Foreskin keratinocyte (primary cell): ENCODE measurements at places on chromosomes 7 and 10.
A peak's percentile ranks its signal among the peaks of the same experiment; 100 is the strongest.

DNA sequence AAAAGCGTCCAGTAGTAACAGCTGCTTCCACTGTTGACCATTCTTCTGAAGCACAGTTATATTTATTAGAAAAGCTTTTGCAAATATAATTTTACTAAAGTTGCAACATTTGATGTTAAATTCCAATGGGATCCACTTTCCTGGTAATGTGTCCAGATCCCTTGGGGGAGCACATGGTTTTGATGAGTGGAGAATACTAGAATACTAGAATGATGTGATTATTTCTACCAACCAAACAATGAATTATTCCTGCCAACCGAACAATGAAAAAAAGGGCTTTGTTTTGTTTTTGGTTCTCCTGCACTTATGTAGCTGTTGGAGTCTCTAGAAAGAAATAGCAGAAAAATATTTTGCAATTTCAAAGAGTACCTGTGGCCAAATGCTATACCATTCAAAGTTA lies 59.1 kb downstream of the BPGM start:
- no peak for DNase-seq

DNA sequence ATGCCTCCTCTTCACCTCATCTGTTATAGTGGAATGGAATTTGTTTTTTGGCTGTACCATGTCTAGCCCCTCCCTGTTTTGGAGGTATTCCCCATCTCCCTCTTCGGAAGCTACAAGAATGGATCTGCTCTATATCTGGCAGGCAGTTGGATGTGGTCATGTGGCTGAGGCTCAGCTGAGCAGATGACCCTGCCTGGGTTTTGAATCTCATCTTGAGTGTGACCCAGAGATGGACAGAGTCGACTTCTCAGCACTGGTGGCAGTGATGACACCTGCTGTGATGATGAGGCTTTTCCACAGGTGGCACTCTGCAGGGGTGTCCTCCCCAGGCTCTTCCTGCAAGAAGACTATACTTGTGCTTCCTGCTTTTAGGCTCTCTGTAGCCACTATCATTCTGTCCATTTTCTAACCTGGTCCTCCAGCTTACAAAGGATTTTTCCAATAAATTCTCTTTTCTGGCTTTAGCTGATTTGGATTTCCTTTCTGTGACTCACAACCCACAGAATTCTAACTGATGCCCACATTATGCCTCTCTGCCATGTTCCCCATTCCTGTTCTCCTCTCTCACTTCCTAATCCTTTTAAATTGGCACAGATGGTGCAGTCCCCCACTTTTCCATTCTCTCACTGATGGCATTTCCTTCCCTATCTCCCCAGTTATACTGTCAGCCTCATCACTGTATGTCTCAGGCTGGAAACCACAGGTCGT lies 7.5 kb upstream of the ARHGAP22 start:
- DNase-seq: no peak

DNA sequence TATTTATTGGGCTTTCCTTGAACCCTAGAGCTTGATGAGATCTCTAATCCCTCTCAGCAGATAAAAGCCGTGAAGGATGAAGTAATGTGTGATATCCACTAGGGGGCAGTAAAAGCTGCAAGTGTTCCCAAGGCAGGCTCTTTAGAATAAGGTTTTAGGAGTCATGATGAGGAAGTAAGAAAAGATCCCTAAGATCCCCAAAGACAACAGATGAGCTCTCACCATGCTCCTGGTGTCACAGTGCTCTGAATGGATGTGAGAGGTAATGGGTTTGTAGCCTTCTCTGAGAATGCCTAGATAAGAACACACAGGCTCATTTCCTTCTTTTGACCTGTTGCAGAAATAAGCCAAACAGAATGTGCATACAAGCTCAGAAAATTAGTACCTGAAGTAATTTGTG lies 70.4 kb upstream of the ITPRID1 start:
- DNase-seq: peak; percentile 52

- DNase-seq: no peak
These were observed 3.3 kb upstream of the UNCX start for GRCh38 chr7:1229202-1229947.

GRCh38 chr7:120272261-120272660 lies 714 bp upstream of the KCND2 start:
- DNase-seq: no peak

DNA sequence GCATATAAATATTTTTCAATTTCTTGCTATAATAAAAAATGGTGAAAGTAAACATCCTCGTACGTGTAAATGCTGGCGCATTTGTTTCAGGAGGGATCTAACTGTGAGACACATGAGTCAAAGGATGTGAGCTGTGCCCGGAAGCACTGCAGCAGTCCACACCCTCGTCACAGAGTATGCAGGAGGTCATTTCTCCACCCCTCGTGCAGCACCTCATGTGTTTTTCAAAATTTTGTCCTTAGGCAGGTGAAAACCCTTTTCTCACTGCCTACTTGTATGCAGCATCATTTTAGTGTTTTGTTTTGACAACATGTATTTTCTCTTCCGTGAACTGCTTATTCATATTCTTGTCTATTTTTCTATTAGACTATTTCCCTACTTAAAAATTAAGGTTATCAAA lies 162.7 kb downstream of the AVL9 start:
- DNase-seq: peak; percentile 59

DNA sequence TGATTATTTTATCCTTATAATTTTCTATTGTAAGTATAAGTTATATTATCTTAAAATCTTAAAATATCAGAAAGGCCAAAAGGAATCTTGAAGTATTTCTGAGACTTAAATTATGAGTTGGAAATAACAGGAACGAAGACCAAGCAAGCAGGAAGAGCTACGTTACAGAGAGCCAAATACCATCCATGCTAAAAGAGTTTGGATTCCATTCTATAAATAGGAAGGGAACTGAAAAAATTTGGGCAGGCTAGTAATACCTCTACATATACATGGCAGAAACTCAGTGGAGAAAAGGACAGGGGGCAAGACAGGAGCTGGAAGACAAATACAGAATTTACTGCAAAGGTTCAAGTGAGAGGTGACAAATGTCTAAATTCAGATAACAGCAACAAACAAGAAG lies 16.7 kb downstream of the ITGB1 start:
- no peak for DNase-seq

DNA sequence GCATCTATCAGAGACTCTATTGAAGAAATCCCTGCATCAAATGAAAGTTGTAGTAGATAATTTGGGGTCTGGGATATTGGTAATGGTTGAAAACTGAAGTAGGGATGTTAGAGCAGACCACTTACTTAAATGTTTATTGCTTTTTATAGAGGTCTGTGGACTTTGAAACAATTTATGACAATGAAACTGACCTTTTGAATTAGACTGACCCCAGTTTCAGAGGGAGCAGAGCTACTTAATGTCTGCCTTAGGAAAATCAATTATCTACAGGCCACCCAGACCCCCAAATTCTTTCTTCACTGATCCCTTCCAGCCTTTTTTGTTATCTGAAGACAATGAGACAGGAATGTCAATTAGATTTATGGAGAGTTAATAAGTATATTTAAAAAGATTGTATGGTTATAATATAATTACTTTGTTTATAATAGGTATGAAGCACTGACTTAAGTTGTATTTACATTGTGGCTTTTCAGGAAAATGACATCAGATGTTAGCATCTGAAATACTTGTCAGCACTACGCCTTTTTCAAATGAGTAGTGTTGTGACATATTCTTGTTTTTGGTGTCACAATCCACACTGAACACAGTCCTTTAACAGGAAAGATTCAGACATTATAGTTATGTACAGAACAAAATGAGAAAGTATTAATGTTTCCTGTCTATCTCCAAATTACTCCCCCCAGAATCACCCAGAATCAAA lies 13.9 kb downstream of the MGAM2 start:
- DNase-seq: no peak

GRCh38 chr7:123120286-123120685 lies 79.5 kb downstream of the SLC13A1 start:
- peak; percentile 6 for DNase-seq

DNA sequence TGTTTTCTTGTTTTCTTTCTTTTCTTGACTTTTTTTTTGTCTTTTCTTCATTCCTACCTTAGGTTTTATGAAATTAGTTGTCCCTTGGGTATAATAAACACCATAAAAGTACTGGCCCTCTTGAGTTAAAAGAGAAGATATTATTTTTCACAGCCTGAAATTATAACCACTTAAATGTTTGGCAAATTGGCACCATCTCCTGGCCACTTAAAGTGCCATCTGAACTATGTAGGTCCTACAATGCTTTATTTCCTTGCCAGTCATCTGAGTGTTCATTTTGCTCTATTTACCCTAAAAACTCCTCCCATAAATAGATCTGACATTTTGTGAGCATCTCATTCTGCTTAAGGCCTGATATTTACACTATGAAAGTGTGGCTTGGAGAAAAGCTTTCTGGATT lies 98.9 kb upstream of the PRKCQ start:
- no peak for DNase-seq

GRCh38 chr7:47792521-47793121 lies 155.6 kb downstream of the PKD1L1 start:
- DNase-seq: no peak

DNA sequence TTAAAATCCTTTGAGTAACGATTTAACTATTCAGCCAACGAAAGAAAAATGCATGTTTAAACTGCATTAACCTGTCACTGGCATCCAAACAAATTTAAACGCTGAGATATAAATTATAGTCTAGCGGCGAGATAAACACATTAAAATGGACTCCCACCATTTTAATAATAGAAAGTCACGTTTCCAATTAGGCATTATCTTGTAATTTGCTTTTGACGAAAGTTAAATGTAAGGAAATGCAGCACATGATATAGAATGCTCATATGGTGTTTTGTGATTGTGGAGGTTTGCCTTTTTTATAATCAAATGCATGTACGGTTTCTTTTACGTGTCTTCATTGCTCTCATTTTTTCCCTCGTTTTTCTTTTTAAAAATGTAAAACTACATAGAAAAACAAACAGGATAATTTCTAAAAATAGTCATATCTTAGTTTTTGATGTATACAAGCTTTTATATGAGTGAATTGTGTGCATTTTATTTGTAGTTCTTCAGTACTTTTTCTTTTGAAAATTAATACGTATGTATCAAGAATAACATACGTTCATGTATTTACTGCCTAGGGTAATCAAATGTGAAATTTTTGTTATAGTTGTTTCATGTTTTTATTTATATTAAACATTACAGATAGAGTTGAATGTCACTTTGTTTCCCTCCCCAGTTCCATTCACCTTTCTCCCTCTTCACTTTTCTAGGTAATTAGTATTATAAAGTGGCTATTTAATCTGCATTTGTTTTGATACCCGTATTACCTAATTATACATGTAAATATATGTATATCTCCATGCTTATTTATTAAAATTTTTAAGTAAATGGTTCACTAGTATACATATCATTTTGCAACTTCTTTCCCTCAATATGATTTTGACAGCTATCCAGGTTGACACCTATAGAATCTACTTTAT lies 1.1 kb upstream of the KLF14 start:
- DNase-seq: no peak

DNA sequence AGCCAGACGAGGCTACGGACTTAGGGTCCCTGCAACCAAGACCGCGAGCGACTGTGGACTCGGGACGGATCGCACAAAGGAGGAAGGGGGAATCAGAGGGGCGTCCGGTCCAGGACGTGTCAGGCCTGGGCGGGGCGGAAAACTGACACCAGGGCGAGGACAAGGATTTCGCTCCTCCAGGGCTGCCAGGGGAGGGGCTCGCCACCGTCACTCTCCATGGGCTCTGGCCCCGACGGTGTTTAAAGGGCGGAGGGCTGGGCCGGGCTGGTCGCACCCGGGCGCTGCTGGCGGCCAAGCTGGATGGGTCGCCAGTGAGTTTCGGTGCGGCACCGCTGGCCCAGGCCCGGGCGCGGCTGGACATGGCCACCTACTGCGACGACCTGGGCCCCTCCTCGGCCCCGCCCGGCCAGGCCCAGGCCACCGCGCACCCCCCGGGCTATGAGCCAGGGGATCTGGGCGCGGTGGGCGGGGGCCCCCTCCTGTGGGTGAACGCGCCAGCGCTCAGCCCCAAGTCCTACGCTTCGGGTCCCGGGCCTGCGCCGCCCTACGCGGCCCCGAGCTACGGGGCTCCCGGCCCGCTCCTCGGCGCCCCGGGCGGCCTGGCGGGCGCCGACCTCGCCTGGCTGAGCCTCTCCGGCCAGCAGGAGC lies at the start of gene FOXI2:
TSS of gene FOXI2 (plus strand) at position 271 of the 648 bp plus-strand sequence. CDS start at position 360, 89 bp downstream.
- no peak for DNase-seq

DNA sequence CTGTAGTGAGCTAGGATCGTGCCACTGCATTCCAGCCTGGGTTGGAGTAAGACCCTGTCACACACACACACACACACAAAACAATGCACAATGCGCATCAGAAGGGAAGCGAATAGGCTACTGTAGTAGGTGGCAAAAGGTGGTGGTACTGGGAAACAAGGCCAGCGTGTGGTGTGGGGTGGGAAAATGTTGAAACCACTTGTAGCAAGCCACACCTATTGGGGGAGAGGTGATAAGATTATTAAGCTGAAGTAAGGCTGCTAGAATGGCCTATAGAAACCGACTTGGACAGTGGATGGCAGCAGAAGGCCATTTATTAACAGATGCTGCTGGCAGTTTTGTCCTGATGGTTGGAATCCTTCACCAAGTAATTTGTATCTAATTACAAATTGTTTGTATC lies 7.2 kb upstream of the CHCHD1 start:
- DNase-seq: no peak

- DNase-seq: no peak
These were observed 54.2 kb downstream of the GUSB start for GRCh38 chr7:65927489-65928448.

GRCh38 chr10:96082153-96082552 lies 38.8 kb downstream of the CCNJ start:
- no peak for DNase-seq

GRCh38 chr10:109922976-109923921 lies at the start of gene XPNPEP1:
Gene XPNPEP1 (minus strand): TSS chr10:109923511. CDS start chr10:109923433, 78 bp downstream.
- peak; percentile 50 for DNase-seq

DNA sequence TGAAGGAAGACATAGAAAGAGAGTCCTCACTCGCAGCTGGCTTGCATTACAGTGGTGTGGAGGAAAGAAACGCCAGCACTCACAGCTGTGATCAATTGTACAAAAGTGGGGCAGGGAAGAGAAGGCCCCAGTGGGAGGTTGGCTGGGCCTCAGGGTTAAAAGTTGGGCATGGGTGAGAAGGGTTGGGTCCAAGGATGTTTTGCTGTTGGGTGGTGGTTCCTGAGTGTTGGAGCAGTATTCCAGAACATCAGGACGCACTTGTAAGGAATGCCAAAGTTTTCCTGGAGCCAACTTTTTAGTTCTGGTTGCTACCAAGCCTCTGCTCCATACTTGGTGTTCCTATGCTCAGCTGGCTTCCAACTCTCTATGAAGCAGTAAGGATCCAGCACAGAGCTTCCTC lies 55.4 kb upstream of the MKRN1 start:
- no peak for DNase-seq

GRCh38 chr10:127836176-127836575 lies 56.6 kb downstream of the CLRN3 start:
- DNase-seq: no peak

DNA sequence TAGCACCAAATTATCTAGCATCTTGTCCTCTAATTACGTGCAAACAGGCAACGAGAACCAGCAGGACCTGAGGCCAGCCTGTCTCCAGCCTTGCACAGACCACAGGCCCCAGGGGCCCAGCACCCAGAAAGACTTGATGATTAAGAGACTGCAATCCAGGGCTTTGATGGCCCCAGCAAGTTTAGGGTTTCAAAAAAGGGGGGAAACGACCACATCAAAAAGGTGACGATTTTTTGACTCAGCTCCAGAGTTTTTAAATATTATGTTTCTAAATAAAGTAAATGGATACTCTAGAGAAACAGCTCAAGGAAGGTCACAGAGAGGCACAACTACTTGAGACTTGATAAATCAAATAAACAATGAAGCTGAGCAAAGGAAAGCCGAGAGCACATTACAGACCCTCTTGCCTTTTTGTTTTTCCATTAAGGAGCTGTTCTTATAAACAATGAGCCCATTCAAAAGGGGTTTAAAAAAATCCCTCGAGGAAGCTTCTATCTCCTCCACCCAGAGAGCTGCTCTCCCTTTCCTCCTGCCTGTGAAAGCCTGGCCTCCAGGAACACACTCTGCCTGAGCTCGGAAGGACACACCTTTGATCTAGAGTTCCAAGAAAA lies 44.1 kb downstream of the GLI3 start:
- DNase-seq: peak; percentile 25
